ENCODE measurements at places on chromosomes 3 and 15.

- DNase-seq, result no peak
Measured at GRCh38 chr3:82927309-82928253, 1166.1 kb upstream of the GBE1 start.

DNA sequence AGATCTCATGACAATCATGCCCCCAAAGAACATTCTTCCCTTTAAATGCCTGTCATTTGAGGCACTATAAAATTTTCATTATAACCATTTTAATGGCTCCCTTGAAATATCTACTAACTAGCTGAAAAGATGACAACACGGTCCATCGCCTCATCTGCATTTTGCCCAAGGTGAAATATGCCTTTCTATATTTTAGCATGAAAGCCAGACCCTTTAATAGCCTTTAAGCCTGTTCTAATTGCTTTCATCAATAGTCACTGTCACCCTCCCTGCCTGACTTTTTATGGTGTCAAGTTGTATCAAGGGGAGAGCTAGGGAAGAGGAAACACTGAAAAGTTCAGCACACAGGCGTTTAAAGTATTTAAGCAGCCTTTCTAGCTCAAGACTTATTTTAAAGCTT, 144.1 kb upstream of the PRICKLE2 start:
- DNase-seq, result no peak

GRCh38 chr3:194057570-194058188, 78.3 kb upstream of the HES1 start:
- no peak for DNase-seq

GRCh38 chr3:53478921-53479664, 15.3 kb upstream of the CACNA1D start:
- DNase-seq, result no peak

DNA sequence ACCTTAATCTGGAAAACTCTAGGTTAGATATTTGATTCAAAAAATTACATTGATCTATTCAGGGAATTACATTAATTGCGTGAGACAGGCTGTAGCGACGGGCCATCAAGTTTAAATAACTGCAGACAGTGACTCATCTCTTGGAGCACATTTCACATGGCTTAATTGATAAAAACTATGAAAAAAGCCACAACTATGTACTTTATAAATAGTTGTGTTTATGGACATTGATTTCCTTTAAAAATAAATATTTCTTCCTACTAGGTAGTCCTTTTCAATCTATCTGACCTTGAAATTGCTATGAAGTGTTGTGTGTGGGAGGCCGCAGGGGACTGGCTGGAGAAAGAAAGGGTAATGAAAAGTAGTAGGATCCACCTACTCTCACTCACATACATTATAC, 157.8 kb downstream of the IL1RAP start:
- no peak for DNase-seq

GRCh38 chr15:42908538-42908937, 12.0 kb downstream of the TTBK2 start:
- DNase-seq, result no peak
